Psoas muscle (tissue), 8 donors: ENCODE measurements at places on chromosomes 1 and 21.
A peak's percentile ranks its signal among the peaks of the same experiment; 100 is the strongest.

DNA sequence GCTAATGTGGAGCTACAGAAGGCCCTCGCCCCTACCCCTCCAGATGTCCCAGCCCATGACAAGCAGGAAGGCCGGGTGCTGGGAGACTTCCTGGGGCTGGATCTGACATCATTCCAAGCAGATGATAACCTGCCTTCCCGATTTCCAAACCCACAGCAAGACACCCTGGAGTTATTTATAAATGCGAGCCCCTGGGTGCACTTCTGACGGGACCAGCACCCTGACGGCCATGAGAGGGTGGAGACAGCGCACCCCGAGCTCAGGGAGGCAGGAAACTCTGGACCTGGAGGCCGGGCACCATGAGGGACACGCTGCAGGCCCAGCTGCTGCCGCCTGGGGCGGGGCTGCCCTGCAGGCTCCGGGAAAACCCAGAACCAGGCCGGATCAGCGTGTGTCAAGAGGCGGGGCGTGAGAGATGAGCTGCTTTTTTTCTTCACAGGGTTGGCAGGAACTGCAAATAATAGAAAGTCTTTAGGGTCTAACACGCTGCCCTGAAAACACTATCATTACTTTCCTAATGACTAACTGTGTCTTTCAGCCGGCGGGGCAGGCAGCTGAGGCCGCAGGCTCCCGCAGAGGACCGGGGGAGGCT lies 2.5 kb upstream of the PCBP3 start:
- DNase-seq: no peak
- peaks cover 4% of the 10 kb centered on the region for H3K4me1 ChIP-seq

- peak overlapping the region; percentile 30 for H3K27ac ChIP-seq
- DNase-seq: no peak
These were observed 32.5 kb downstream of the DHRS3 start for GRCh38 chr1:12585536-12585935.

DNA sequence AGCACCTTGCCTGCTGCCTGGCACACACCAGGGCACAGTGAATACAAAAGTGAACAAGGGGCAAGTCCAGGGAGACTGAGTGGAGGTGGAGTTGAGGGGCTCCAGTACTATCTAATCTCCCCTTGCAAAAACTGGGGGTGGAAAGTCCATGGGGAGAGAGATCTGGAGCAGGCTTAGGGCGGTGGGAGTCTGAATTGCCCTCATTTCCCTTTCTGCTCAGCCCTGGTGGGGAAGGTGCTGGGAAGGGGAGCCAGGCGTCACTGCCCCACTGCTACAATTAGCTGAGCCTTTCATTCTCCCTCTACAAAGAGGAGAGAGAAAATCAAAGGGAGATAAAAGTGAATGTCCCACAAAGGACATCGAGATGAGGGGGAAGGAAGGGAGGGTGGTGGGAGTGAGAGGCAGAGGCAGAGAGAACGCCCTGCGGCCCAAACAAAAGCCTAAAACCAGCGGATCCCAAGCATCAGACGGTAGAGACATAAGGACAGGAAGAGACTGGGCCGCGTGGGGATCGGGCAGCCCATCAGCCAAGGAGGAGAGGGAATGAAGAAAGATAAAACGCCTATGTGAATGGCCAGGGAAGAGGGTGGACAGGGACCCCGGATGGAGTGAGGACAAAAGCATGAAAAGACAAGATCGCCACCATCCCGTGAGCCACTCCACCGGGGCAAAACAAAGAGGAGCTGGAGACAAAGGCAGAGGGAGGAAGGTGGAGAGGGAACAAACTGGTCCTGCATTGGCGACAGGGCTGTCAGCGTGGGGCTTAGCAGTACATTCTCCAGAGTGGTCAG lies 46.8 kb upstream of the SOX13 start:
- no peak overlapping the region for H3K4me3 ChIP-seq
- no peaks in the 10 kb centered on the region for H3K4me1 ChIP-seq
- no peaks in the 10 kb centered on the region for H3K27me3 ChIP-seq
- H3K27ac ChIP-seq: no peak overlapping the region

DNA sequence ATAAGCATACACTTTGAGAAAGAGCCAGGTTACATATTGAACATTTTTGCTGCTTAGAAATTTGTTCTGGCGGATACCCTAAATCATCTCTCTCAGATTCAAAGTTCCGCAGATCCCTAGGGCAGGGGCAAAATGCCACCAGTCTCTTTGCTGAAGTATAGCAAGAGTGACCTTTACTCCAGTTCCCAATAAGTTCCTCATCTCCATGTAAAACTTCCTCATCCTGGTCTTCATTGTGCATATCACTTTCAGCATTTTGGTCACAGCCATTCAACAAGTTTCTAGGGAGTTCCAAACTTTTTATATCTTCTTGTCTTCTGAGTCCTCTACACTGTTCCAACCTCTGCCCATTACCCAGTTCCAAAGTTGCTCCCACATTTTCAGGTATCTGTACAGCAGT lies 23.3 kb upstream of the LYPD8 start:
- H3K27me3 ChIP-seq: no peaks in the 10 kb centered on the region
- no peaks in the 10 kb centered on the region for H3K4me1 ChIP-seq
- H3K4me3 ChIP-seq: no peak overlapping the region
- no peak overlapping the region for H3K27ac ChIP-seq
- H3K36me3 ChIP-seq: no peaks in the 10 kb centered on the region

DNA sequence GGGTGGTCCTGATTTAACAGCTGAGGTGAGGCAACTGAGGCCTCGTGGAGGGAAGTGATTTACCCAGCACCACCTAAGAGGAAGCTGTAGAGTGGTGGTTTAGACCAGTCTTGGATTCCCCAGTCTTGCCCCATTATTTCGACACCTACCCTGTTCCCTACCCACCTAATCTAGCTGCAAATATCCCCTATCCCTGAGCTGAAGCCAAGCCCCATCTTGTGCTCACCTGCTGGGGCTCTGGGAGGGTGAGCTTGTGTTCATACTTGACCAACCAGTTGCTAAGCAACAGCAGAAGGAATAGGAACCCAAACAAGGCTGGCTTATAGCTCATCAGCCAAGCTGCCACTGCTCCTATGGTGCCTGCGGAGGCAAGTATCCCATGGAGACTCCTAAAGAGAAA lies 2.0 kb downstream of the TEX46 start:
- H3K27ac ChIP-seq: no peak overlapping the region
- no peaks in the 10 kb centered on the region for H3K4me1 ChIP-seq
- H3K27me3 ChIP-seq: no peaks in the 10 kb centered on the region
- no peak for DNase-seq

- no peaks in the 10 kb centered on the region for H3K4me1 ChIP-seq
- H3K4me3 ChIP-seq: no peak overlapping the region
- DNase-seq: no peak
- no peak overlapping the region for H3K27ac ChIP-seq
- no peaks in the 10 kb centered on the region for H3K27me3 ChIP-seq
These were observed 36.0 kb upstream of the ATP2B4 start for GRCh38 chr1:203590603-203591002.

DNA sequence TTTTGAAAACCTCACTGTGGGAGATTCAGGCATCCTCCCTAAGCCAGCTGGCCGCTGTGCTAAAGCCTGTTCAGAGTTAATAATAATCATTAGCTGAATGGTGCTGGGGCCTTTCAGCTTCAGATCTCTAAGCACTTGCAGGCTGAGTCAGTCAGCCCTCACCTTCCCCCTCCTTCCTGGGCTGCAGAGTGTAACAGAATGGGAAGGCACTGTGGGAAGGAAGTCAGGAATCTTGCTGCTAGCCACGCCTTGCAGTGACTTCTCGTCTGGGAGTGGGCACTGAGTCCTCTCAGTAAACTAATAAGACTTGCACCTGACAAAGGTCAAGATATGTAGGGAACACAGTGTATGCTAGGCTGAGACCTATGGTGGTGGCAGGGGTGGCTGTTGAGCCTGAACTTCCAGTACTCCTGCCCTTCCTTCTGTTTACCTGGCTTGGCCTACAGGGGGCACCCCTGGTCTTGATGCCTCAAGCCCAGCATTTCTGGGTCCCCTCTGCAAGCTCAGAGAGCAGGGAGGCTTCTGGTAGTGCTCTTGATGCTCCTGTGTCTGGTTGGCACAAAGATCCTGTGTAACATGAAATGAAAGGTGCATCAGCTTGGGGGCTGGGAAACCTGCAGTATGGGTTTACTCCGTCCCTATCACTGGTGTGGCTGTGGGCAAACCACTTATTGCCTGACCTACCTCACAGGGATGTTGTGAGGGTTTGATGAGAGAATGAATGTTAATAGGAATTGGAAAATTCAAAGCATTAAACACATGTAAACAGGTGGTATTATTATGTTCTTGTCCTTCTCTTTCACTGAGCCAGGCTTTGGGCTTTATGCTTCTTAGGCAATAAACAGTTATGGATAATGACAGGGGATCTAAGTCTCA lies 6.0 kb downstream of the CYB561D1 start:
- peak overlapping the region; percentile 65 for H3K27ac ChIP-seq
- H3K4me3 ChIP-seq: no peak overlapping the region
- no peak for DNase-seq
- H3K36me3 ChIP-seq: peaks cover 48% of the 10 kb centered on the region
- no peaks in the 10 kb centered on the region for H3K27me3 ChIP-seq
- H3K4me1 ChIP-seq: peaks cover 16% of the 10 kb centered on the region

DNA sequence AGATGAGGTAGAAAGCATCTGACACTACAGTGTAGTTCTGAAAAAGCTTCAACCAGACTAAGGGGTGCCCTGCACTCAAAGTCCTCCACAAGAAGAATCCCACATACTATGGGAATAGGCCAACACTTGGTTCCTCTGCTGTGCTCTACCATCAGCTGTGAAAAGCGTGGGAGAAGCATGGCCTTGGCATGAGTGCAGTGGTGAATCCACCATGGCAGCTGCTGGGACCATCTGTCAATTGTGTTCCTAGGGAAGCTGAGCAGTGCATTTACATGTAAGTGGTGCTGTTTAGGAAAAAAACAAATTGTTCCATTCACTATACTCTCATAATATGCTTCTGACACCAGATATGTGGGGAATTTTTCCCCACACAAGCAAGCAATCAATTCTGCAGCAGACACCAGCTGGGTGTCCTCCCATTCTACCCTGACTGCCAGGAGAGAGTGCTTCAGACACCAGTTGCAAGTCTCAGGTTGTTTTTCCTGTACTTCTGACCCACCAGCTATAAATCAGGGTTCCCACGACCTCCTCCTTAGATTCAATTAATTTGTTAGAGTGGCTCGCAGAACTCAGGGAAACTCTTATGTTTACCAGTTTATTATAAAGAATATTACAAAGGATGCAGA lies 230.8 kb upstream of the CHRM3 start:
- no peaks in the 10 kb centered on the region for H3K4me1 ChIP-seq
- H3K36me3 ChIP-seq: no peaks in the 10 kb centered on the region
- H3K27ac ChIP-seq: no peak overlapping the region
- DNase-seq: no peak

GRCh38 chr1:54982739-54983138 lies 2.3 kb downstream of the TMEM61 start:
- H3K4me3 ChIP-seq: no peak overlapping the region
- H3K27ac ChIP-seq: no peak overlapping the region
- H3K4me1 ChIP-seq: peaks cover 10% of the 10 kb centered on the region

DNA sequence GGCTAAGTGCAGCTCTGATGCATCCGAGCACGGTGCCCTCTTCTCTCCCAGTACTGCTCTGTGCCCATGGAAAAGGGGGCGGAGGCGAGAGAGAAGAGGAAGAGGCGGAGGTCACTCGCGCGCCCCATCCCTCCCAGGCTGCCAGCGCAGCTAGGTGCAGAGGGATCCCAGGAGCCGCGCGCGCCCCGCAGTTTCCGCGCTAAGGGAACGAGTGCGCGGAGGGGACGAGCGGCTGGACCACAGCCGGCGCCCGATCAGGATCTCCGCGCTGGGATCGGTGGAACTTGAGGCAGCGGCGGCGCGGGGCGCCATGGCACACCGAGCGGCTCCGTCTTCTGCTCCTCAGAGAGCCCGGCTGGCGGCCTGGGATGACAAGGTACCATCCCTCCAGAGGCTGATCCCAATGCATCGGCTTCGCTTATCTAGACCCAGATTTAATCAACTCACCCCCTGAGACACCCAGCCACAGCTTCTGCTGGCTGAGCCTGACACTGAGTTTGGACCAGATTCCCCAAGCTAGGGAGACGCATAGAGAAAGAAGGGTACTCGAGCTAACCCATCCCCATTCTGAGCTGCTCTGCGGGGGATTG lies at the start of gene PTGFR:
Gene PTGFR, plus strand, starts transcription at position 114 of the 590 bp plus-strand sequence. CDS start 1,770 bp downstream, outside the sequence.
- H3K27me3 ChIP-seq: peaks cover 28% of the 10 kb centered on the region
- H3K36me3 ChIP-seq: no peaks in the 10 kb centered on the region
- no peak within 1 kb of the TSS for H3K27ac ChIP-seq

DNA sequence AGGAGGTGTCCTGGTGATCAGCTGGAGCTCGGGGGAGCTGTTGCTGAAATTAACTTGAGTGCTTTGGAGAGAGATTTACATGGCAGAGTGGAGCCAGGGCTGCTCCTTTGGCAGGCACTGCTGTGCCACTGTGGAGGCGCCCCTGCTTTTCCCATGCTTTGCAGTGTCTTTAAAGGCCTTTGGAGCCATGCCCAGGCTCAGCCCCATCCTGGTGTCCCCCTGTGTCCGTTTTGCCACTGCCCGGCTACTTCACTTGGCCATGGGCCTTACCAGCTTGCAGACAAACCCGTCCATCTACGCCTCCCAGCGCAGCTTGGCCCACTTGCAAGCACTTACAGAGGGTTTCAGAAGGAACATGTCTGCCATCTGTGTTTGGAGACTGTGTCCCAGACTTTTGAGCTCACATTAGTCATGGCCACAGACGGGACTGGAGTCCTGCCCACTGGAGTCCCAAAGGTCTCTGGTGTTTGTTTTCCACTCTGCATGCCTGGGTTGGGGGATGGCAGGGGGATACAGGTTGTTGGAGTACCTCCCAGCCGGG lies 18.2 kb upstream of the LAMTOR5 start:
- H3K4me3 ChIP-seq: no peak overlapping the region
- H3K4me1 ChIP-seq: no peaks in the 10 kb centered on the region
- DNase-seq: peak; percentile 68
- no peaks in the 10 kb centered on the region for H3K27me3 ChIP-seq
- H3K27ac ChIP-seq: no peak overlapping the region

DNA sequence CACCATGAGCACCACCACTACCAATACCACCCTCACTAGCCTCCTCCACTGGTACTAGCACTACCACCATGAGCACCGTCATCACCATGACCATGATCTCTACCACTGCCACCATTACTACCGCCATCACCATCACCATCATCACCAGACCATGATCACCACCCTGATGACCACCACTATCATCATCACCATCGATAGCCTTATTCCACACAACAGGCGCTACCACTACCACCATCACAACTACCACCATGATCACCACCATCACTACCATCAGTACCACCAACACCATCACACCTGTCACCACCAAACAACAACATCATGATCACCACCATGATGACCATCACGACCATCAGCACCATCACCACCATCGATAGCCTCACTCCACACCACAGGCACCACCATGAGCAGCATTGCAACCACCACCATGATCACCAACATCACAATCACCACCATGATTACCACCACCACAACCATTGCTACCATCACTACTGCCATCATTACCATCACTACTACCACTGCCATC lies 56.6 kb upstream of the CASZ1 start:
- H3K27ac ChIP-seq: peak overlapping the region; percentile 86
- peaks cover 37% of the 10 kb centered on the region for H3K4me1 ChIP-seq
- no peaks in the 10 kb centered on the region for H3K36me3 ChIP-seq
- no peak overlapping the region for H3K4me3 ChIP-seq
- no peaks in the 10 kb centered on the region for H3K27me3 ChIP-seq
- DNase-seq: no peak

- H3K36me3 ChIP-seq: no peaks in the 10 kb centered on the region
- no peak overlapping the region for H3K4me3 ChIP-seq
- no peak overlapping the region for H3K27ac ChIP-seq
- H3K4me1 ChIP-seq: no peaks in the 10 kb centered on the region
- no peak for DNase-seq
- no peaks in the 10 kb centered on the region for H3K27me3 ChIP-seq
These were observed 343.6 kb downstream of the PTPRU start for GRCh38 chr1:29579821-29580425.

- H3K4me3 ChIP-seq: peak overlapping the region; percentile 53
- H3K27me3 ChIP-seq: no peaks in the 10 kb centered on the region
- H3K27ac ChIP-seq: no peak overlapping the region
- peaks cover 30% of the 10 kb centered on the region for H3K4me1 ChIP-seq
- no peaks in the 10 kb centered on the region for H3K36me3 ChIP-seq
These were observed 345 bp downstream of the HPCAL4 start for GRCh38 chr1:39690794-39691382.
